ENCODE measurements at places on chromosomes 6 and 20. TPM values are rescaled to one million over a fixed set of nuclear protein-coding genes. Genes with fewer than 3 reads are reported as not detected.

DACT2 gene
- 5.3 TPM for total RNA-seq

CCDC170 gene
- total RNA-seq: 0.31 TPM

RNF217 gene
- total RNA-seq: 8.5 TPM

SPDEF gene
- total RNA-seq: not detected

Measured in cardiac ventricle fibroblast (primary cell).